ENCODE measurements at places on chromosomes 5 and 9.

DNA sequence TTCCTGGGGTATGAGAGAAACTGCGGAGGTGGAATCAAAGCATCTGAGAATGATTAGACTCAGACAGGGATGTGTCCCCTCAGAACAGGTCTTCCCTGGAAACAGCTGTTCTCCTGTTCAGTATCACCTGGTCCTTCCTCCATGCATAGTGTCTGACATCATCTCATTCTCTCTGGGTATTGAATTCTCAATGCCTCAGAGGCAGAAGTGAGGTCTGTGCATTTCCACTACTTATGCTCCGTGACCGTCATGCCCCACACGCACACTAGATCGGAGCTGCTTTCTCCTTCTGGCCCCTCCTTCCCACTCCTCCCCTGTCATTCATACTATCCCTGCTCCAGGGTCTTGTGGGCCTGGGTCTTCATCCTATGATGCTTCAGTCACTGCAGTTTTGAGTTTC is 61.4 kb upstream of the DAB2IP start:
- DNase-seq = no peak

DNA sequence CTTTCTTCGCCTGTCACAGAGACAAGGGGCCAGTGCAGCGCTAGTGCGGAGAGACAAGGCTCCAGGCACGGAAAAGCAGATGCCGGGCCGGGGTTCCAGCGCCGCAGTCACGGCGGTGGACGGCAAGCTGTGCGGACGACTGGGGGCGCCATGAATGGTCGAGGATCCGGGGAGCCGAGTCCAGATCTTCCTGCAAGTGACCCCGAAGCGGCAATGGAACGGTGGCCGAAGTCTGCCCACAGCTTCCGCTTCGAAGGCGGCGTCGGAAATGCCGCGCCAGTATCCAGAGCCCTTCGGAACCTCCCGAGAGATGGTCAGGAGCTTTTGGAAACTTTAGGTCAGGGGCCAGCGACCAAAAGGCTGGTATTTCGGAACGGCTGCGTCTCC is 601 bp upstream of the FAF2 start:
- no peak for DNase-seq

- DNase-seq = no peak
Observed at GRCh38 chr9:112670991-112671625, 46.8 kb downstream of the INIP start.

DNA sequence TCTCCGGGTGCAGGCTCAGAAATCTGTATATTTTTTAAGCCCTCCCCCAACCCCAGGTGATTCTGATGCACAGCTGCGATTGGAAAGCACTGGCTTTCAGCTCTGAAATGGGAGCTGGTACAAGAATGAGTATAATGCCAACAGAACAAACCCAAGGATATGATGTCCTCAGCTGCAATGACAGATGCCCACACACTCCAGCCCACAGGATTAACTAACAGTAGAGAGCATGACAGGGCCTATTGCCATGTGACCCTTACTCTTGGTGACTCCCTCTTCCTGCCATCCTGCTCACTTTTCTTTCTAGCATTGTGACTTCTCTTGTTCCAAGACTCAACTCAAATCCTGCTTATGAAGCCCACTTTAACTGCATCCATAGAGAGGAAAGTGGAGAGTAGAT is 174.5 kb downstream of the FGF18 start:
- DNase-seq = no peak

GRCh38 chr5:150469718-150470469 is 20.4 kb upstream of the RPS14 start:
- DNase-seq = no peak

GRCh38 chr9:35548571-35548970 is 56.5 kb upstream of the TESK1 start:
- DNase-seq = no peak

- DNase-seq = no peak
Observed at GRCh38 chr9:89329917-89330316, 11.6 kb downstream of the SECISBP2 start.

DNA sequence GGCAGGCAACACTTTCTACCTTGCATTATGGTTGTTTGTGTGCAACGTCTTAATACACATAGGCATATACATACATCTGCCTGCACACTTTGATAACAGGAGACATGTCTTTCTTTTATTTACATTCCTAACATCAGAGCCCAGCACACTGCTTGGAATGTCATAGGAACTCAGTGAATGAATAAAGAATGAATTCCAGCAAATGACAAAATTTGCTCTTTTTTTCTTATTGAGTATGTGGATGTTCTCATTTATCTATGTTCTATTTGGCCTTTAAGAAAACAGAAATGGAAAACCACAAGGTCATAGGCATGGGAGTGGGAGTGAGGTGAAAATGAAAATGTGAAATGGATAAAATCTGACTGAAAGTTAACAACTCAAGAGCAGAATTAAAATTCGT is 36.3 kb upstream of the PALM2AKAP2 start:
- no peak for DNase-seq

- DNase-seq = no peak
Observed at GRCh38 chr5:77312413-77312812, 101.9 kb downstream of the PDE8B start.

DNA sequence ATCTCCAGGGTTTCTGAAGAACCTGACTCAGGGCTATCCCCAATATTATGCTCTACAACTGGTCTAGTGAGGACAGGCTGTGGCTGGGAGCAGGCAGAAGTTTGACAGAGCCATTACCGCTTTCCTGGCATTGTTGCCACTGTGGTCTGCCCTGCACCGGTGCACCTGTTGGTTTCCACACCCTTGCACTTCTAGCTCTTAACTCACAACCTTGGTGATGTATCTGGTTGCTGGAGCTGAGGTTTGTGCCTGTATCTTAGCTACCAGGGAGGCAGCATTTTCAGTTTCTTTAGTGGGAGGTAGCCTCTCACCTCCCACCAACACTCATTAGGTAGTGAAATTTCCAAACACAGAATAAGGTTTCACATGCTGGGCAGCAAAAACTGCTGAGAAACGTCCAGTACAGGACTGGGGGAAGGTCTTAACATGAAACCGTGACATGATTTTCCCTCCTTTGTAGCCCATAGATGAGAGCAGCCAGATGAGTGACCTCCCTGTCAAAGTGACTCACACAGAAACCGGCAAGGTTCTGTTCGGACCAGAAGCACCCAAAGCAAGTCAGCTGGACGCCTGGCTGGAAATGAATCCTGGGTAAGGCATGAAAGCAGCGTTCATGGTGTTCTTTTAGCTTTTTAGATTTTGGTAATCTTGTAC is 57.7 kb downstream of the SMARCA2 start:
- no peak for DNase-seq

DNA sequence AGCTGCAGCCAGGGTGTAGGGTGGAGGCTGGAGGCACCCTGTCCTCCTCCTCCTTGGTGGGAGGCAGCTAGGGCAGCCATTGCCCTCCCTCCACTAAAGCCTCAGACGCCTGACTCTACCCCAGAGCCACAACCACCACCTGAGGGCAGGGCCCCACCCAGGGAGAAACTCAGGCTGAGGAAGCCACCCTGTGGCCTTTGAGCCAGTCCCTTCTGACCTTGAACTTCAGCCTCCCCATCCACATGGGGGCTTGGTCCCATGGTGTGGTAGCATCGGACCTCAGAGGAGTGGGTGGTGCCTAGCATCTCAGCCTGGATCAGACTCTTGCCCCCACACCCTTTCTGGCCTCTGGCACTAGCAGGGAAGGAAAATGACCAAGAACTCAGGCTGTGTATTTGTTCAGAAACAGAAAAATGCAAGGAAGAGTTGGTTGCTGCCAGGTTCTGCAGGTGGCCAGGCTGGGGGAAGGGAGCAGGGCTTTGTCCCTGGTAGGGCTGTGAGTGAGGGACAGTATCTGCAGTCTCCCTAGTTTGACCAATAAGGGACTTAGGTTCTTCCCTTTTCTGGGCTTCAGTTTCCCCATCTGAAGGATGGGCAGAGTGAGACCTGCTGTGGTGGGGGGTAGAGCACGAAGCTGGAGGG is 3.2 kb downstream of the DAB2IP start:
- DNase-seq = no peak

Measured in CD4-positive, alpha-beta T cell treated with Interleukin-21 for 1 hour (primary cell).